Amniotic stem cell (primary cell): ENCODE measurements at places on chromosomes 5 and 9.

- DNase-seq = no peak
Observed at GRCh38 chr5:124713595-124713994, 32.8 kb downstream of the ZNF608 start.

DNA sequence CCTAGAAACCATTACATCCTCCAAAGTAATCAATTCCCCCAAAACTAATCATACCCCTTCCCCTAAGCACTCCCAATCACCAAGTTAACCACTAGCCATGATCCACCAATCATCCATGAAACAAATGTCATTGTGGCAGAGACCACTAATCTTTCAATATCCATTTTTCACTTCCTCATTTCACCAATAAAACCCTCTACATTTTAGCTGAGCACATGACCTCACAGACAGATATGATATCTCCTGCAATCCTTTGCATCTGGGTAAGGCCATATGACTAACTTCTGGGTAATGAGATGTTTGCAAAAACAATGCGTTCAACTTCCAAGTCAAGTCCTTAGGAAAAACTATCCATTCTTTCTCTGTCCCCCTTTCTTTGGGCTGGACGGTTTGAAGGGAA, 20.7 kb downstream of the OR2S2 start:
- no peak for DNase-seq

- DNase-seq = no peak
Observed at GRCh38 chr9:78613006-78613405, 316.1 kb downstream of the PSAT1 start.

DNA sequence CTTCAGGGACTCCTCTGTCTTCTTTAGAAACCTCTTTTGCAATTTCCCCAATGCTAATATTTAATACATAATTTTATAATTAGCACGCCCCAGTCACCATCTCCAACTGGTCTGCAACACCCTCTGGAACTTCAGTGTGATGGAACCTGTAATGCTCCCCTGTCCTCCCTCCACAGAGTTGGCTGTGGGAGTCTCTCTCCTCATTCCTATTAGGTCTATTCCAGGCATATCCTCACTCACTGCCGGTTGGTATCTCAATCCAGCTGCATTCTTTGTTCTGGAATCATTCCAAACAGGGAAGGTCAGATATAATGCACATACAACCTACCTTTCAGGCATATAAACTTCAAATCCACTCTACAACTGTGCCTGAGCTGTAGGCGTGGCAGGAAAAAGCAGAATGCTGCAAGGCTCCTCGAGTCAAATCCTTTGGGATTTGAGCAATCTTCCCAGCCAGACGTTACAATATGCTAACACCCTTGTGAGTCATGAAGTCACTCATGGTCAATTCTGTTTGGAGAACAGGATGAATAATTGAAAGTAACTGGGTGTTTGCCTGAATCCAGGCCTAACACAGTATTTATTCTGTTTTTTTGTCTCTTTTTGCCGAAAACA, 293.8 kb downstream of the CWC27 start:
- DNase-seq = peak; percentile 75

- DNase-seq = no peak
Observed at GRCh38 chr9:135530146-135530545, 8.9 kb downstream of the LCN1 start.

DNA sequence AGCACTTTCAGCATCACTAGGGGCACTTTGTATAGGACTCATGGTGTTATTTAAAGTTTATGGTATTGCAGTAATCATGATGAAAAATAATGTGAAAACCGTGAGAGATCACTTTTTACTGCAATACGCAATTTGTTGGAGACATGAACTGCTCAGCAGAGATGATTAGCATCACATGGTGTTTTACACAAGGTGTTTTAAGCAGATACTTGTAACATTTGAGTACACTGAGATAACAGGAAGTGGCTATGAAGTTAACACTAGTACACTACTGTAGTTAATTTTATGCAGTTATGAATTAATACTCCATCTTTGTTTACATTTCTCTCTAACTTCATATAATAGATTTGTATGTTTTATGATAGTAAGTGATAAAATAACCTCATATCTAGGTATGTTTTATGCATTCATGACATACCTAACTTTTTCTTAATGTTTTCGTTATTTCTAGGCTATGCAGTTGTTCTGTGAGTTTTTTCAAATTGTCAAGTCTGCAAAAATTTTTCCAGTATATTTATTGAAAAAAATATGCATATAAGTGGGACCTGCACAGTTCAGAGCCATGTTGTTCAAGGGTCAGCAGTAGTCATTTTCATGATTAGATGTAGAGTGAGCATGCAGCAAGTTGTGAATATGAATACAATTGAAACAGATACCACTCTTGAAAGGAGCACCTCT, 13.0 kb downstream of the SUB1 start:
- DNase-seq = no peak

GRCh38 chr9:87259543-87260518, 237.8 kb upstream of the DAPK1 start:
- DNase-seq = no peak

DNA sequence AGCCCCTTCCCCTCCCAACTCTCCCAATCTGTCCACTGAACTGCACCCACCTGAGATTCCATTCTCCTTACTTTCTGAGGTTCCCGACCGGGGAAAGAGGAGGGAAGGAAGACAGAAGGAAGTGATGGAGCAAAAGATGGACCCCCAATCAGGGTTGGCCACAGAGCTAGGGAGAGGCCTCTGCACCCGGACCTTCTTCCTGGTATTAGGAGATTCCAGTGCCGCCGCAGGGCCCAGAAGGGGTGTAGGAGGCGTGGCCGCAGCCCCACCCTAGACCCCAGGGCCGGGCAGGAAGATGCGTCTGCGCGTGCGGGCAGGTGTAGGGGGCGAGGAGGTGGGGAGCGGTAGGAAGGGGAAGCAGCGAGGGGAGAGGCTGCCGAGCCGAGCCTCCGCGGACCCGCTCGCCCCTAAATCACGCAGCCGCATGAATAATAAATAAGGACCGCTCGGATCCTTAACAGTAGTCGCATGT, 104.2 kb upstream of the MVB12B start:
- DNase-seq = no peak

DNA sequence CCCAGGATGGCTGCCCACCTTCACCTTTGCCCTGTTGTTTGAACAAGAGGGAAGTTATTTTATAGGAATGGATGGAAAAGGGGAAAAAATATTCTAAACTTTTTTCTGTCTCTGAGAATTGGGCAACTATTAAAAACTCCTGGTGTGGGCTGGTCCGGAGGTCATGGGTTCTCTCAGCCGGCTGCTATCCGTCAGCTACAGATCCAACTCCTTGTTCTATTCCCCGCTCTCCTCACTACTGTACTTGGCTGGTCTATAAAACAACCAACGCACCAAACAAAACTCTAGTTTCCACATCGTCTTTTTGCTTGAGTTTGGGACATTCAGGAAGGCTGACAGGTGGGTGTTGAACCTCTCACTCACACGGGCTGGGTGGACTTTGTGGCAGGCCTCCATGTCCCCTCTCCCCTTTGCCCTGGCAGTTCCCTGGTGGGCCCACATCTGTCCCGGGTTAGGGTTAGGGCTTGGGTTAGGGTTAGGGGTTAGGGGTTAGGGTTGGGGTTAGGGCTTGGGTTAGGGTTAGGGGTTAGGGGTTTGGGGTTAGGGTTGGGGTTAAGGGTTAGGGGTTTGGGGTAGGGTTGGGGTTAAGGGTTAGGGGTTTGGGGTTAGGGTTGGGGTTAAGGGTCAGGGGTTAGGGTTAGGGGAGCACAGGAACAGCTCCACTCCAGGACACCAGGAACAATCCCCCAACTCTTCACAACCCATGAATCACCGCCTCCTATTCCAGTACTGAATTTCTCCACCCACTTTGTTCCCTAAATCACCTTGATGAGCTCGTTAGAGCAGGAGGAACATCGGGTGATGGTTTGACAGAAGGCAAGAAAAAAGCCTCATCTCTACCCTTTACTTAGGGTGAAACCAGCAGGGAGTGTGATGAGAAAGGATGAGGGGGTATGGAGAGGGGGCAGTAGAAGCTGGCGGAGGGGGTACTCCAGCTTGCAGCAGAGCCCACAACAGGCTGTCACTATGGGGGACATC, 302.1 kb upstream of the IRX4 start:
- no peak for DNase-seq

- no peak for DNase-seq
Observed at GRCh38 chr9:6907772-6908381, 150.1 kb downstream of the KDM4C start.

GRCh38 chr9:133807037-133807436, 68.9 kb upstream of the SARDH start:
- DNase-seq = no peak

GRCh38 chr9:128913048-128913900, 7.5 kb upstream of the PHYHD1 start:
- DNase-seq = no peak

- DNase-seq = no peak
Observed at GRCh38 chr9:131762356-131762932, 22.6 kb upstream of the RAPGEF1 start.

GRCh38 chr9:128026773-128027541, 40.2 kb downstream of the NAIF1 start:
- no peak for DNase-seq

DNA sequence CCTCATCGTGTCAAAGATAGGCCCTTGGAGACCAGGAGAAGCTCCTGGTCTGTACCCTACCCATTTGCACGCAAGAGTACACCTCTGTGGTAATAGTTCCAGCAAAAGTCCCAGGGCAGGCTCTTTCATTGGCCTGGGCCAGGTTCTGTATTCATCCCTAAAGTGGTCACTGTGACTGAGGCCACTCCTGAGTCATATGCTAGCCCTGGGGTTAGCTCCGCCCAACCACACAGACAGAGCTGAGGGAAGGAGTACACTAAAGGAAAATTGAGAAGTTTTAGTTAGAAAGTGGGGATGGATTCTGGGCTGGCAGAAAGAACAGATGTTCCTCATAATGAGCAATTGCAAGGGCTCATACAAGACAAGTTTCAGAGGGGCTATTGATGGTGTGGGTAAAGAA, 206.7 kb downstream of the ARHGAP26 start:
- no peak for DNase-seq

- no peak for DNase-seq
Observed at GRCh38 chr9:135134268-135135022, 47.0 kb downstream of the OLFM1 start.

DNA sequence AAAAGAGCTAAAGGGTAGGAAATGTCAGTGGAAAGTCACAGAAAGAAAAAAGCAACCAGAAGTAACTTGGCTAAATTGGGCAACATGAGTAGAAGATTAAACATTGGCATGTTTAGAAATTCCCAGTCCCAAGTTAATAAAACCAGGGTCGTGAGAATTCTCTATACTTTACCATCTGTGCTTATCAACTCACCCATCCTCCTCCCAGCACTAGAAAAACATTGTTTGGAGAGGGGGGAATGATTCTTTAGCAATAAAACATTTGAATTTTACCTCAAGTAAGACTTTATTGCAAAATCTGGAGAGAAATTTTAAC, 79.6 kb downstream of the PRKACG start:
- no peak for DNase-seq

DNA sequence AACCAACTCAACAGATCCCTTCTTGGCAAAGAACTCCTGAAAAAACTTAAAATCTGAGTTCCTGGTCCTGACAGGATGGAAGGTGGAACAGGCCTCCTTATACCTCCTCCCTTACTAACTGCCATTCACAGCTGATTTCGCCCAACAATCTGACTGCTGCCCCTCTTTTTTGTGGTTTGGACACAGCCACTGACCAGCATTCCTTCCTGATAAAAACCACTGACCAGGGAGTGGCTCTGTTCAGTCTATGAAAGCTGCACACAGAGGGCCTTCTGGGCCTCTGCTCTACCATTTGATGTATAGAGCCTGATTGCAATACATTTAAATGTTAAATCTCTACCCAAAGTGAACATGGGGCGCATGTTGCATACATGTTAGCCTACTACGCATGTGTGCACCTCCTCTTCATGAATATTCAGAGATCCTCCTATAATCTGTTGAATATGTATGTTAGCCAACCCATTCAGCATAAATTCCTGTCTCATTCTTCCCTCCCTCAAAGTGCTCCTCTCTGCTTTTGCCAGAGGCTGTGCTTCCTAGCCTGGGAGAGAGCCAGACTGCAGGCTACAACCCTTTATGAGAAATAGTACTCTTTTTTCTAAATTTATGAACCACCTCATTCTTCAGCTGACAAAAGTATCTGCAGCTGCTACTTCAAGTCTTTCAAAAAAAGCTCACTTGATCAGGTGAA, 93.7 kb upstream of the MRPS30 start:
- DNase-seq = no peak

DNA sequence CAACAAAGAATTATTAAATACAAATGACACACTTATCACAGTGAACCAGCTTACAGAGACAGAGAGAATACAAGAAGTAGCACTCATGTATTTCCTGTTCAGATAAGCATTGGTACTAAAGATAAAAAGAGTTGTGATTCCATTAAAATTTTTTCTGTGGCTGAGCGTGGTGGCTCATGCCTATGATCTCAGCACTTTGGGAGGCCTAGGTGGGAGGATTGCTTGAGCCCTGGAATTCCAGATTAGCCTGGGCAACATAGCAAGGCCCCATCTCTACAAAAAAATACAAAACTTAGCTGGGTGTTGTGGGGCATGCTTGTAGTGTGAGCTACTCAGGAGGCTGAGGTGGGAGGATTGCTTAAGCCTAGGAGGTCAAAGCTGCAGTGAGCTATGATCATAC, 32.9 kb downstream of the FCHO2 start:
- no peak for DNase-seq

- DNase-seq = no peak
Observed at GRCh38 chr5:94627191-94627590, 8.7 kb downstream of the SLF1 start.

GRCh38 chr9:3879315-3879714, 353.5 kb upstream of the RFX3 start:
- no peak for DNase-seq

- DNase-seq = peak; percentile 37
Observed at GRCh38 chr9:26163931-26164330, 485.7 kb upstream of the TUSC1 start.

DNA sequence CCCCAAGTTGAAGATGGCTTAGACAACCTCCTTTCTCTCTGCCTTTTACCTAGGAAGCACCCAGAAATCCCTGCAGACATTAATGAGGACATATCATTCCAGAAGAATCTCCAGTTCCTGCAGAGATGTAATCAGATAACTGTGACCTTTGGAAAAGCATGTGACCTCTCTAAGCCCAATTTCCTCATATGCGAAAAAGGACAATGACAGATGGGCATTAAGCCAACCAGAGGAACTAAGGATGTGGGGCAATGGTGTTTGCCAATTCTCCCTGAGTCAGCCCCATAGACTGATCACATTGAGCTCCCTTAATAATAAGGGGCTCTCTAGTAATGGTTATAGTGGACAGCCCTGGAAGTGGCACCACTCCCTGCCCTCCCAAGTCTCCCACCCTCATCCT, 10.1 kb upstream of the FOXI1 start:
- DNase-seq = no peak

GRCh38 chr9:136567651-136568287, 21.9 kb upstream of the NOTCH1 start:
- no peak for DNase-seq

DNA sequence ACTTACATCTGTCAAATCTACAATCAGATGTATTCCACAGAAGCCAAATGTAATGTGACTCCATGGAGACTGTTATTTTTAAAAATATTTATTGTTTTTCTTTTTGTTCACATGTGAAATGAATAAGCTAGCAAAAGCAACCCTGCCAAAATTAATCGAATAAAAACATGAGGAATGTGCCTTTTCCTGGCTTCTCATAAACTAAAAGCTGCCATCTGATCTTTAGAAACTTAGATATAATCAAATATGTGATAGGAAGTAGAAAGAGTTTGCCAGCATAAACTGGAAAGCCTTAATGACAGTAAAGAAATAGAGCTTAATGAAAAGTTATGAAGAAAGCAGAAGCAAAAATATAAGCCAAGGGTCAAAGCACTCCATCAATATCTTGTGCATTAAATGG, 1724.7 kb upstream of the WWC1 start:
- no peak for DNase-seq
